ENCODE measurements at places on chromosomes 6 and 20.

- no peak for DNase-seq
Measured at GRCh38 chr20:59827138-59828056, 106.0 kb downstream of the SYCP2 start.

DNA sequence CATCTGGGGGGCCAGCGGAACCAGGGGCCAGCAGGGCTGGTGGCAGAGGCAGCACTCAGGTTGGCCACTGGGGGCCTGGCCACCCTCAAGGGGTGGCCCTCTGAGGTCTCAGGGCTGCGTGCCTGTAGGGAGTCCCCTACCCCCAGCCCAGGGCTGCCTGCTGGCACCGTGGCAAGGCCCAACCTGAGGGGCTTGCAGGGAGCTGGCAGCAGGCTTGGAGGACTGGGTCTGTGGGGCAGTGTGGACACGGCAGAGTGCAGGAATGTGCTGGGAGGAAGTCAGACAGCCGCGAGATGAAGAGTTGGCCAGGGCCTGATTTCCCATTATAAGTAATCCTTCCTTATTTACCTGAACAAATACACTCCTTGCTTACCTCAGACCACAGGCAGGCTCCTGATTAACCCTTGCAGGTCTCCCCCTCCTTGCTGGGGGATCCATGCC is at the start of gene SPDEF:
Gene SPDEF (minus strand): TSS at position 299 of the 441 bp plus-strand sequence. CDS start 11,874 bp downstream, outside the sequence.
- no peak for DNase-seq

DNA sequence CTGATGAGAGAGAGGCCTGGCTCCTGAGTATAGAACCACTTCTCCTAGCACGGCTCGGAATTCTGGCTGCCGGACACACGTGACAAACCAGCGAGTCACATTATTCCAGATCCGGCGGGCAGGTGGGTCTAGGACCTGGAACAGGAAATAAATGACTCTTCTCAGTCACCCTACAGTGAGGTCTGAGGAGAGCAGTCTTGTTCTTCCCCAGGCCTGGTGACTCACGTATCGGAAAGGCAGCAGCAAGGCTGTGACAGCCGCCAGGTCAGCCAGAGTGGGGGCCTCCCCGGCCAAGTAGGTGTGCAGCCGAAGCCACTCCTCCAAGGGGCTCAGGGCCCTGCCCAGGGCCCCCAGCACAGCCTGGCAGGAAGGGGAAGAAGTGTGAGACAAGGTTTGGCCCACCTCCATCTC is 2.8 kb downstream of the VARS1 start:
- no peak for DNase-seq

DNA sequence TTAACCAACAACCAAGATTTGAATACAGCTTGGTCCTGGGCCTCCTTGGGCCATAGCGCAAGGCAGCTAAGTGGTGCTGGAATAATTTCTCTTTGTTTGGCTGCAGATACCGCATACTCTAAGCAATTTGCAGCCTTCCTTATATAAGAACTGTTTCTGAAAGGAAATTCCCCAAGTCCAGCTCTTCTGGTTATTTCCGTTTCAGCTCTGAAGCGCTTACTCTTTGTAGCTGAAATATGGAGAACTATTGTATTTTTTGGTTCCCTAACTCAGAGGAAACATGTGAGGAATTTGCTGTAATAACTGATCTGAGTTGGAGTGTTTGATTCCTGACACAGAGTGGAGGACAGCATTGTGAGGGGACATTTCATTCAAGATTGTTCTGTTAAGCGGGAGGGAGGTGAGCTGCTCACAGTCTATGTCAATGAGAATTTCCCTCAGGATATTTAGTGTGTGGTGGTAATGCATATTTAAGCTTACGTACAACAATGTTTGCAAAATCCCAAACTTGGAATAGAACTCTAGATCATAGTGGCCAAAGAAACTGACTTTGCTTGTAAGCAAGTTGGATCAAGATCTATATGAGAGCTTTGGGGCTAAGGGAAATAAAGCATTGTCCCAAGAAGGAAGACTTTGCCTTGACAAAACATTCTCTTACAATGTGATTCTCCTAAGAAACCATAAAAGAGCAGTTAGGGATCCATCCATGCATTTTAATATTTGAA is 576.6 kb upstream of the FLRT3 start:
- no peak for DNase-seq

DNA sequence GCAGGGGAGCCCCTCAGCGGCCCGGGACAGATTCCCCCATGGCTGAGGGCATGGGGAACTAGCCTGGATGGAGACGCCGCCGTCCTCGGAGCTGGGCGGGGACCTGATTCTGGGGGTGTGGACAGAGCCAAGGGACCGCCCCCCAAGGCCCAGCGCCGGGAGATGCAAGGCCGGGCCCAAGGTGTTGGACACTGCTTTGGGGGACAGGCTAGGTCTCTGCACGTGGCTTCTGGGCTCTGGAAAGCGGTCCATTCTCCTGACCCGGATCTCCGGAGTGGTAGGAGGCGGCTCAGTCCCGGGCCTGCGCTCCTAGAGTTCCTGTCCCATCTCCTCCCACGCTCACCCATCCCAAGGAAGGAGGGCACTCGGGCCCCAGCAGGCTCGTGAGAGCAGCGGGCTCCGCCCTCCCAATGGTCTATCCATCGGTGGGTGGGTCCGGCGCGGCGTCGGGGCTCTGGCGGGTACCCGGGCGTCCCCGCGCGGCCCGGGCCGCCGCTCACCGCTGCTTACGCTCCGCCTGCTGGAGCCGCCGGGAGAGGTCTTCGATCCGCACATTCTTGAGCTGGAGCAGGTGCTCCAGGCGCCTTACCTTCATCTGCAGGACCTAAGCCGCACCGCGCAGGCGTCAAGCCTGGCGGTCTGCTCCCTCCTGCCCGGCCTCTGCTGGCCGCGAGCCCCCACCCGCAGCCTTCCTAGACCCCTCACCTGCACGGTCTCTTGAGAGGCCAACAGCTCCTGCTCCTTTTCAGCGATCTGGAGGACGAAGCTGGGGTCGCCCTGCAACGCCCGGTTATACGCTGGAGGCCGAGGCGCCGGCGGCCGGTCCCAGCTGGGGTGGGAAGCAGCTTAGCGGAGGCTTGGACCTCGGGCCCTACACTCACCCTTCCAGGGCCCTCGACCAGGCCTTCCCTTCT is 3.3 kb downstream of the SPEF1 start:
- no peak for DNase-seq

- DNase-seq = no peak
Measured at GRCh38 chr6:165819394-165819793, 156.4 kb upstream of the PDE10A start.

DNA sequence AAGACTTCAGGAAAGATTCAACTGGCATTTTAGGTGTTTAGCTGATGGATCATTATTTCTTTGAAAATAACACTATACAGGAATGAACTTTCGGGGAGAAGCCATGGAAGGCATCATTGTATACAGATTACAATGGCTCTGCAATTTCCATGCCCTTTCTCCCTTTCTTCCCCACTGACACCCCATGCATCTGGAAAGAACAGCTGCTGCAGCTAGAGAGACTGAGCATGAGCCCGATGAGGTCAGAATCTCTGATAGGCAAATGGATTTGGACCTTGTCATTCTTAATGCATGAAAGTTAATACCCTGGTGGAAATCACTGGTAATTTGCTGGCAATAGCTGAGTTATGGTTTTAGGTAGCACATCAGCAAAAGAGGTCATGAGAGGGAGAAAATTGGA is 54.8 kb downstream of the BTBD3 start:
- no peak for DNase-seq

DNA sequence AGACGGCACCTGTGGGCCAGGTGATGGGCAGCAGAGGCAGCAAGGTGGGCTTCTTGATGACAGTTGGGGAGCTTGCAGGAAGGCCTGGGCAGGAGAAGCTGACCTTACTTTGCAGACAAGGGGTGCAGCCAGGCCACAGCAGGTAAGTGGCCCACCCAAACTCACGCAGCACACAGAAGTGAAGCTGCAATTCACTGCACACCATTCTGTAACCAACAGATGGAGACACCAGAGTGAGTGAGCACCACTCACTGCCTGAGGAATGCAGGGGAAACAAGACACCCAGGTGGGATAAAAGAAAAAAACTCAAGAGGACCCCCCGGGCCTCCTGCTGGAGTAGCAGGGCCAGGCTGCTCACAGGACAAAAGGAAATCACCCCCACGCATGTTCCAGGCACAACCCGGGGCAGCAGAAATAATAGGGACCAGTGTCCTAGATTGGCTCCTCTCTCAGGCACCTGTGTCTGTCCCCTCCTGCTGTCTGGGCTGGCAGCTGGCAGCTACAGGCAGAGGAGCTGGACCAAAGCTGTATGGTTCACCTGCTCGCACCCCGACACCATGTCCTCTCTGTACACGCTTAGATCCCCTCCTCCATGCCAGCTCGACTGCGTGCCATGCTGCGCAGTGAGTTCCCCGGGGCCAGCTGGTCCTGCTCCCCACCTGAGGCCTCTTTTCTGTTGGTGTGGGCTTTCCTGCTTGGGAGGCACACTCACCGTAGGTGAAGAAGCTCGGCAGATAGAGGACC is 4.9 kb downstream of the MTCH1 start:
- no peak for DNase-seq

GRCh38 chr20:14785065-14785743 is 447.8 kb upstream of the FLRT3 start:
- no peak for DNase-seq

GRCh38 chr6:122347280-122347679 is 52.2 kb upstream of the HSF2 start:
- DNase-seq = no peak

- DNase-seq = no peak
Measured at GRCh38 chr6:164942271-164942670, 367.1 kb downstream of the C6orf118 start.

DNA sequence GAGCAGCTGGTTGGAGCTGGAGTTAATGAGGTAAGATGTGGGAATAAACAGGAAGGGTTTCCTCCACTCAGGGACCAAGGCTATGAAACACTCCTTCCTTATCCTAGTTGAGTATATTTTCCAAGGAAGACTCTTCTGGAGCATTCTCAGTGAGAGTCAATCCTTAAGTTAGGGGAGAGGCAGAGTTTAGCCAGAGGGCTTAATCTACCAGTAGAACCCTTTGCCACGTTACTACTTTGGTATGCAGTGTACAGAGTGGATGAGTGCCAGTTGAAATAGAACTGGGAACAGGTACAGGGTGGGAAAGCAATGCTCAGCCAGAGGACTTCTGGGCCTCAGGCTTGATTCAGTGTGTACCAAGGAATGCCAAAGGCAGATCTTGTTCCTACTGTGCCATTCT is 114.3 kb downstream of the UBE3D start:
- no peak for DNase-seq

- DNase-seq = no peak
Measured at GRCh38 chr20:40294175-40294574, 394.9 kb downstream of the MAFB start.

GRCh38 chr6:155765275-155766194 is 309.9 kb upstream of the NOX3 start:
- no peak for DNase-seq

DNA sequence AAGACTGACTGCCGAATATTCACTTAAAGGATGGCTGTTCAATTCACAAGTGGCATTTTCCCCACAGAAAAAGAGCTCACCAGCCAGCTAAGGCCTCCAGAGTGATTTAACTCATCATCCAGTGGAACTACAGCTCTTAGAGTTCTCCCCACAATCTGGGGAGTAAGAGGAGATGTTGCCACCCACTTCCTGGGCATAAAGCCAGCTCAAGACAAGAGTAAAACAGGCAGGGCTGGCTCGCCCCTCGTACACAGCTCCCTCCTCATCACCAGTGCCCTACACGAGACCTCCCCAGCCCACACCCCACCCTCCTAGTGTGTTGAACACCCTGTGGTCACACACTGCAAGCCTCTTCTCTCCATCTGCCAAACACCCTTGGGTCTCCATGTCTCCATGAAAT is 47.2 kb upstream of the IPCEF1 start:
- DNase-seq = no peak

DNA sequence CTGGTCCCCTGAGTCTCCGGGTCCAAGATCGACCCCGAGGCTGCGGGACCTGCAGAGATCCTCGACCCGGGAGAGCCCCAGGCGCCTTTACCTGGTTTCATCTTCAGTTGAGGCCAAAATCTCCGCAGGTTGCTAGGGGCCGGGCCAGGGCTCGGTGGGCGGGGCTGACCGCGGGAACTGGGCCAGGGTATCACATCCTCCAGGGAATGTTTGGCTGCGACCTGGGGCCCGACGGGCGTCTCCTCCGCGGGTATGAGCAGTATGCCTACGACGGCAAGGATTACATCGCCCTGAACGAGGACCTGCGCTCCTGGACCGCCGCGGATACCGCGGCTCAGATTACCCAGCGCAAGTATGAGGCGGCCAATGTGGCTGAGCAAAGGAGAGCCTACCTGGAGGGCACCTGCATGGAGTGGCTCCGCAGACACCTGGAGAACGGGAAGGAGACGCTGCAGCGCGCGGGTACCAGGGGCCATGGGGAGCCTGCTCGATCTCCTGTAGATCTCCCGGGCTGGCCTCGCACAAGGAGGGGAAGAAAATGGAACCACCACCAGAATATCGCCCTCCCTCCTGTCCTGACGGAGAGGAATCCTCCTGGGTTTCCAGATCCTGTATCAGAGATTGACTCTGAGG is 53.8 kb upstream of the POLR1H start:
- peak; percentile 26 for DNase-seq

DNA sequence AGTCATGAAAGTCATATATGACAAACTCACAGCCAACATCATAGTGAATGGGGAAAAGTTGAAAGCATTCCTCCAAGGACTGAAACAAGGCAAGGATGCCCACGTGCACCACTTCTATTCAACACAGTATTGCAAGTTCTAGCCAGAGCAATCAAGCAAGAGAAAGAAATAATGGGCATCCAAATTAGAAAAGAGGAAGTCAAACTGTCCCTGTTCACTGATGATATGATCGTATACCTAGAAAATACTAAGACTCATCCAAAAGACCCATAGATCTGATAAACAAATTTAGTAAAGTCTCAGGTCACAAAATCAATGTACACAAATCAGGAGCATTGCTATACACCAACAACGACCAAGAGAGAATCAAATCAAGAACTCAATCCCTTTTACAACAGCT is 41.2 kb downstream of the RPP21 start:
- no peak for DNase-seq

DNA sequence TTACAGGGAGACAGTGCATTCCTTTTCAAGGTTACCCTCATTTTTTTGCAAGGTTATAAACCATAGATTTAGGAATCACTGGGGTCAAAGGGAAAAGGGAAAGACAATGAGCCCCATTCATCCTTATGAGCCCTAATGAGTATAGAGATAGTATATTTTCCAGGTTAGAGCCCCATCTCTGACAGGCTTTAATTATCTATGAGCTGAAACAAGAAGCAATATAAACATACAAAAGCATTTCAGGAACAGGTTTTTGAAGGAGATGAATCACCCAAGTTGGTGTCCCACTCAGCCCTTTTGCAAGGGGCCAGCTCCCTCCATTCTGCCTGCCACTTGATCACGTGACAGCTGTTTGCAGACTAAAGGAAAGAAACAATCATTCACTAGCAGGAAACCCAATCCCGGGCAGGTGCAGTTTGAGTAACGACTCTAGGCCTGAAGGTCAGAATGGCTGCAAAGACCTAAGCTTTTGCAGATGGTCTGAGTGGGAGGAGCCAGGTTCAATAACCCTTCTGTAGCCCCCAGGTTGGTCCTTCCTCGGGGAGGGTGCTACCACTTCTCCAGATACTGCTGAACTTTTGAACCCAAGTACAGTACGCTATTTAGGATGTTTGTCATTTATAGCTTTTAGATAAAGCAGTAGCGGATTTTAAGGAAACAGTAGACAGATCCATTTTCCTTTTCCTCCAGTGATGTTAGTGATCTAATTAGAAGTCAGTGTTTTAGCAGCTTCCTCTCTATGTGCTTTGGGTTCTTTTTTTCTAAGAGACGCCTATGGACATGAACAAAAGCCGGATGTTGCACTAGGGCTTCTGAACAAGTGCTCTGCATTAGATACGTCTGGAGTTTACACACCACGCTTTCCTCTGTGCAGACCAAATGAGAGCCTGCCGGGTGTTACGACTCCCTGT is 253.2 kb downstream of the SOX4 start:
- DNase-seq = no peak

All from stimulated activated CD4-positive, alpha-beta T cell treated with anti-CD3 and anti-CD28 coated beads, Interleukin-15, amount 100 ng/mL, for 1 hour (primary cell).